ENCODE measurements at places on chromosomes 7 and 10.
A peak's percentile ranks its signal among the peaks of the same experiment; 100 is the strongest.

GRCh38 chr7:196283-196682 is 3.9 kb downstream of the FAM20C start:
- DNase-seq = no peak

DNA sequence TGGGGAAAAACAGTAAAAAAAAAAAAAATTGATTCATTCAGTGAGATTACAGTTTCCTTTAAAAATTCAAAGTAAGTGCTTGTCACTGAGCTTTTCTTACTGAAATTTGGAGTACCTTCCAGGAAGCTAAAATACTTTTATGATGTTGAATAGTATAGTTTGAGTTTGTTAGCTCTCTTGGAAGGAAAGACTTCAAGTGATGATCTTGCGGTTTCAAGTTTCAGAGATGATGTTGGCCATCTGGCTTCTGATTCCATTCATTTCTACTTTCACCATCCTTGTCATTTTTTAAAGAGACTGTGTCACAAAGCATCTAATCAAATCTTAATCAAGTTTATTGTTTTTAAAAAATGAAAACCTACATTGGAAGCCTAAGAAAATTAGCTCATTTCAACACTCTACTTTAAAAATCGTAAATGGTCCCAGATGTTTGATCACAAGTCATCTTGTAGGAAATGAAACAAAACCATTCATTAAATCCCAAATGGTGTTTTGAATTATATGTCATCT is 4.9 kb upstream of the HERPUD2 start:
- DNase-seq = no peak

- no peak for DNase-seq
These were observed 73.5 kb downstream of the LRRN3 start for GRCh38 chr7:111164442-111164841.

DNA sequence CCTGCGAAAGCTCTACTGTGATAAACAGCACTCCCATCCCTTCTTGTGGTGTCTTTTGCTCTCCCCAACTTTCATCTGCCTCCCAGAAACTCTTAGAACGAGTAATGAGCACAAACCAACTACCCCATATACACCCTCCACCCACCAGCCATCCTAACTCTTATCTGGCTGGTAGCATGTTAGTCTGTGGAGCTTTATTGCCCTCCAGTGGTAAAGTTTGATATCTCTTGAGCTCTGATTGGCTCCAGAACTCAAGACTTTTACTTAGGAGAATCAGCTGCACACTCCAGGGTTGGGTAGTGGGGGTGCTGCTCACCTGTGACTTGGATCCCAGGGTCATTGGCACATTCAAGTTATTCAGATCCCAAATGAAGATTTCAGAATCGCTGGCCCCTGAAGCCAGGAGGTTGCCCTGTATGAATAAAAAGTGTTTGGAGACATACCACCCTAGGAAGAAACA is 10.9 kb downstream of the SEC31B start:
- DNase-seq = peak; percentile 54

DNA sequence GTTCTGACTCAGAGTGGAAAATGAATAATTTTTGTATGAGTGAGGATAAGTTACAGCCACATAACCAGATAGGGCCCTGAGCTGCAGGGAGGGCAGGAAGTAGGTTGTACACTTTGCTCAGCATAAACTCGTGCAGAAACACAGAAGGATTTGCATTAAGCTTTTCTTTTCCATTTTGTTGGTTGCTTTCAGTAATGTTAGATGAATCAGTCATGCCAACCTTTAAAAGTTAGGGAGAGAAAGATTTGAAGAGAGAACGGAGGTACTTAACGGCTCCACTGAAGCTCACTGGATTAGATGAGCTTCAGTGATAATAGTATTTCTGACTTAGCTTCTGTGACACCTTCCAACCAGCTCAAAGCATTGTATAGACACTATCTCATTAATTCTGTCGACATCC is 348.1 kb downstream of the GATA3 start:
- DNase-seq = no peak

GRCh38 chr7:111841596-111842205 is 279.4 kb upstream of the IMMP2L start:
- no peak for DNase-seq
